Stimulated activated CD8-positive, alpha-beta memory T cell treated with anti-CD3 and anti-CD28 coated beads, Interleukin-4, amount 100 ng/mL, for 24 hours (primary cell): ENCODE measurements at places on chromosomes 4 and X.

DNA sequence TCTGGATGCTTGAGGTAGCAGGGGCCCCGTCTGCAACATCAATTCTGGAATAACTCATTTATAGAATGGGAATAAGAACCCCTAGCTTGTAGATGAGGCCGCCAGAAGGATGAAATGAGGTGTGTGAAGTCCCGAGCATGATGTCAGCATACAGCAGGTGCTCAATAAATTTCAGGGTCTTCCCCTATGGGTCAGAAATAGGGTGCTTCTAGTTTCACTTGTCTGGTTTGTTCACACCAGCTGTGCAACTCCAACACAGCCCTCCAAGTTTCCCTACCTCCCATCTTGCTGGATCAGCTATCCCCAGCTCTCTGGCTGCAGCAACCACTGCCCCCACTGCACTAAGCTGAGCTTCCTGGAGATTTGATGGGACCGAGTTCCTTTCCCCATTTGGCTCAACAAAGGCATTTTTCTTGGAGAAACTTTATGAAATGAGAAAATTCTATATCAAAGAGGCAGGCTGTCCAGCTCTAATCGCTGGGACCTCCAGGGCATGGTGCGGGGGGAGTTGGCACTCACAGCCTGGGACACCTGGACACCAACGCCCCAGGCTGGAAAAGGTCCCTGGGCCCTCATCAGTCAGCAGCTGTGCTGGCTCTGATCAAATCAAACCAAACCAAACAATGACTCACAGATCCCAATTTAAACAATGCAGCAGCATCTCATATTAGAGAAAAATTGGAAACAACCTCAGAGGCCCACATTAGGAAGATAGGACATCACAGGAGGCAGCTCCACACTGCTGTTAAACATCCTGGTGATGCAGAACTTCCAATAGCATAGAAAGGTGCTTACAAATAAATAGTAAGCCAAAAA, 13.3 kb downstream of the SLC2A9 start:
- DNase-seq: no peak

DNA sequence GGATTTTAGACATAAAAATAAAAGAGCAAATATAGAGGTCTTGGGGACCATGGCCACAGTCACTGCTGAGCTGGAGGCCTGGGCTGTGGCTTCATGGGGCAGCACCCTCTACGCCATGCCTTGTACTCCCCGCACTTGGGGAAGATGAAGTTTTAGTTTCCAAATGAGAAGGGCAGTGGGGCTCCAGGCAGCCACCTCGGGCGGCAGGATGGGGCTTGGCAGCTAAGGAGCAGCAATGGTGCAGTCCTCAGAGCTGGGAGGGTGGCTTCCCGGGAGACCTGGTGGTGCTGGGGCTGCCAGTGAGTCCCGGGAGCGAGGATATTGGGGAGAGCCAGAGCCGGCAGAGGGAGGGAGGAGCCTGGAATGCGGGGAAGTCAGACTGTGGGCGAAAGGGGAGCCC, 2.4 kb downstream of the CXCR3 start:
- DNase-seq: no peak

- no peak for DNase-seq
These were observed 6.4 kb upstream of the RHOH start for GRCh38 chr4:40190465-40190864.

GRCh38 chr4:150126201-150126863, 48.1 kb downstream of the DCLK2 start:
- DNase-seq: no peak

DNA sequence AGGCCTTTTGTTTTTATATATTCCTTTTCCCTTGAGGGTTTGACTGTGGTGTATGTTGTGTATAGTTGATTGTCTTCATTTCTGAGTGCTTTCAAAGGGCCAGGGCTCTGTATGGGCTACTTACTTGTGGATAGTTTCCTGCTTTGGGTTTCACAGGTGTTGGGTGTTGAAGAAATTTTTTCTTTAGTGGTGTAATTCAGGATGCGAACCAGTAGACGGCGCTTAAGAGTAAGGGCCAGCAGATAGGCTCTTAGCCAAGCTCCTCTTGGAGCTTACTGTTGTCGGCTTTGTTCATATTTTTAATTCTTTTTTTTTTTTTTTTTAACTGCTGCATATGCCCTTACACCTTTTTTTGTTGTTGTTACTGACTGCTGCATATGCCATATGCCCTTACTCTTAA, 276.3 kb upstream of the GALNT7 start:
- no peak for DNase-seq

GRCh38 chr4:10079912-10080588, 36.5 kb downstream of the WDR1 start:
- no peak for DNase-seq

GRCh38 chr4:4559596-4559995, 17.7 kb upstream of the STX18 start:
- DNase-seq: no peak

DNA sequence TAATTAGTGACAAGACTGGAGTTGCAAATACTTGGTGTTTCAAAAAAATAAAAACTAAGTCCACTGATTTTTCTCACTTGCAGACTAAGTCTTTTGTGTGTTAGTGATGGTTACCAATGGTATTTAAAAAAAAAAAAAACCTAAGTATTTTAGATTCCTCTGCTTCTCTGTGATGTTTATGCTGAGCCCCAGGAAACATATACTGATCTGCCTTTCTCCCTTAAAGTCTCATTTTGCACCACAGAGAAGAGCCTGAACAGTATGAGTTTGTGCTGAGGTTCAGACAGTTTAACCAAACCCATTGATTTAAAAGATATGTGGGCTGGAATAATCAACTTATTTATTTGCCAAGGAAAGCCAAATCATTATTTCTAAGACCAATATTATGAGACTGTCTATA, 1305.0 kb downstream of the PCDH18 start:
- DNase-seq: no peak

DNA sequence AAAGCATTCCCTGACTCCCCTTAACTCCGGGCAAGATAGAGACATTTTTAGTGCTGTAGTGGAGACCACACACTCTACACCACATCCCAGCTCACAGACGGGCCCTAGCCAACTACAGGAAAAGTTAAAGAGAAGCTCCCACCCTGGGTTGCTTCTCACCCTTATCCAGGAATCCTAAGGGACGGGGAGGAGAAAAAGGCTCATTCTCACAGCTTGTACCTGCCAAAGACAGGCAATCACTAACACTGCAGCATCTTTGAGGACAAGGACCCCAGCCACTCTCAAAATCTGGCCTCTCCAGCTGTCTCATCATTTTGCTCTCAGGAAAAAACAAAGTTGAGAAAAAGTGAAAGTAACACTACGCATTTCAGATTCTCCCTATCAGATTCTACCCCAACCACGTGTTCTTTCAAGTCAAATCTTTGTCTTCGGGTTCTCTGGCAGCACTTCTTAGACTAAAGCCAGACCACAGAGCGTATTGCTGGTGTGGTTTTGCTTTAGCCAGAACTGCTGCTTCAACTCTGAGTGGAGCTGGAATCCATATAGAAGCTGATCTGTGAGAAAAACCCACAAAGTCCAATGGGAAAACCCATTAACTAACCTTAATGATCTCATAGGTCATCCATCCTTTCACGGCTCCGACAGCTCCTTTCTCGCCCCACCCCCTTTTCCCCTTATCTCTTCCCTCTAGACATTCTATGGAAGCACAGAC, 605.9 kb upstream of the DIPK2B start:
- no peak for DNase-seq

- no peak for DNase-seq
These were observed 391 bp upstream of the PHKA1 start for GRCh38 chrX:72714478-72714916.

GRCh38 chr4:76954489-76954888, 4.9 kb downstream of the SEPTIN11 start:
- DNase-seq: no peak
